ENCODE measurements at places on chromosomes 1 and 21.
A peak's percentile ranks its signal among the peaks of the same experiment; 100 is the strongest.

DNA sequence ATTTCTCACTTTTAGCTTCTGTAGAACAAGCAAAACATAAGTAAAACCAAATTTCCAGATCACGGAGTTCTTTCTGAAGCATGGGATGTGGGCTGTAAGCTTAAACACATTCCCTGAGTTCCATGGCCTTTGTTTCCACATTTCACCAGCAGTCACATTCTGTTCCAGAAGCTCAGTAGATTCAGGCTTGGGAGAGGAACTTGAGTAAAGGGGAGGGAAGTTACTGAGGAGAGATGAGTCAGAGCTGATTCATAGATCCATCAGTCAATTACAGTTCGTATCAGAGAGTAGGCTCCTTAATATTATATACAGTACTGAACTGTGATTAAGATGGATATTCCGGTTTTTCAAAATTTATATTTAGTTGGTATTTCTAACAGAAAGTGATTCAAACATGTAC is 614.3 kb downstream of the NCAM2 start:
- peak; percentile 43 for DNase-seq

- DNase-seq: no peak
These were observed 285.6 kb upstream of the FMN2 start for GRCh38 chr1:239805851-239806772.

DNA sequence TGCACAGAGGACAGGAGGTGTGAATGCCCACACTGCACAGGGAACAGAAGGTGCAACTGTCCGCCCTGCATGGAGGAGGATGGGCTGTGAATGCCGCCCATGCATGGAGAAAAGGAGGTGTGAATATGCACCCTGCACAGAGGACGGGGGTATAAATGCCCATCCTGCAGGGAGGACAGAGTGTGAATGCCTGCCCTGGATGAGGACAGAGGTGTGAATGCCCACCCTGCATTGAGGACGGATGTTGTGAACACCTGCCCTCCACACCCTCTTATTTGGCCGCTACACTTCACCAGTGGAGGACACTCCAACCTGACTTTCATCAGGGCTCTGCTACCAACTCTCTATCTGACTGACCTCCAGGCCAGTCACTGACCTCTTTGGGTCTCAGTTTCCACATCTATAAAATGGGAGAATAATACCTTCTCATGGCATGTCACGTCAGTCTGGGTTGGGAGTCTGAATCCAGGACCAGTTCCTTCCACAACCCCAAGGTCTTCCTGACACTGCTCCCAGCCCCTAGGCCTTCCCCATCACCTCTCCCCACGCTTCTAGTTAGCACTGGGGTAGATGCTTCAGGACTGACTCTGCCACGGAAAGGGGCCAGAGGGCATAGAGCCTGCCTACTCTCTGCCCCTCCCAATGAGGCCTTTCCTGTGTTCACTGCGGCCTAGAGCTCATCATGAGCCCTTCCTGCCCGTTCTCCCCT is 28.4 kb downstream of the ZBTB17 start:
- no peak for DNase-seq

GRCh38 chr1:226201029-226201593 is 14.6 kb upstream of the ACBD3 start:
- no peak for DNase-seq

DNA sequence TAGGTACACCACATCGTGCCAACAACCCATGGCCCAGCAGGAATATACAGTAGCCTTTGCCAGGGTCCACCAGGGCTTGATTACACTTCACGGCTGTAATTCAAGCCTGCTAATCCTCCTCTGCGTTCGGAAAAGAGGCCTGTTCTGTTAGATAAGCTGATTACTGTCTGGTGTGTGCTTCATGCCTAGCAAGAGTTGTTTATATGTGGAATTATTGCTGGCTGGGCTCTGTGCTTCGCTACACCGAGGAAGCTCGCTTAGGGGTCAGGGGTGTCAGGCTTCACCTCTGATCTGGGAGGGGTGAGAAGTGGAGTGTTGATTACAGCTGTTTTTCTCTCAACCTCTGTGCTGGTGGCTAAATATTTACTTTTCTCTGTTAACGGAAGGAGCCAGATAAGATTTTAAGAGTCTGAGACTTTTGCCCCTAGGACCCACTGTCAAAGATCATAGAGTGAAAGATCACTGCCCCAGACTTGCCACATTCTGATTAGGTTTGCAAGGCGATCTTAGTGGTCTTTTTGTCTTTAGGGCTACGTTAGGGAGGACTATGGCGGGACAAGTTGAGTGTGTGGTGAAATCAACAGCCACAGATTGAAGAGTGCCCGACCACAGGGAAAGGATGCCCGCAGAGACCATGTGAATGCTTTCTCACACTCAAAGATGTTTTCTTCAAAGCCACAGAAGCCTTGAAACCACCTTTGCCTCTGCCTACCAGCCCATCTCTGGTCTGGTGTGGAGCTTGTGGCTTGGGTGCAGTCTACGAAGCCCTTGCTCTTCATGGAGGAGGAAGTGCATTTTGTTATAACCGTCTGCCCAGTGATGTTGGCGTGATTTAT is 216.1 kb downstream of the PBX1 start:
- no peak for DNase-seq

- no peak for DNase-seq
These were observed 9.6 kb downstream of the ACTRT2 start for GRCh38 chr1:3030663-3031381.

DNA sequence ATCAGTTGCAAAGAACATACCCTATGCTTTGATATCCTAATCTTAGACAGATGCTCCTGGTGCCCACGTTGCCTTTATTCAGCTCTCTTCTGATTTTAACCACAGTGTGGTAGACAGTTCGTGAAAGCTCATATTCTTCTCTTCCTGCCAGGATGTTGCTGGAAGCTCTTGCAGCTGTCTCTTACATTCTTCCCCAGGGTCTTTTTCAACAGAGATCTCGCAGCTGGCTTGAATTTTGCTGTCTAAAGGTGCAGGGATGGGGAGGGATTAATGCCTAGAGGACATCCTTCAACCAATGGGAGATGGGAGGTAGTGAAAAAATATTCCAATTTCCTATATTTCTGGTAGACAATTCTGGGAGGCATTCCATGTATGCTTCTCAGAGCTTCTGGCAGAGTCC is 150.0 kb upstream of the APP start:
- no peak for DNase-seq

GRCh38 chr1:234533034-234533891 is 54.3 kb upstream of the TARBP1 start:
- peak; percentile 97 for DNase-seq

- no peak for DNase-seq
These were observed 127.8 kb downstream of the MACF1 start for GRCh38 chr1:39332291-39332690.

DNA sequence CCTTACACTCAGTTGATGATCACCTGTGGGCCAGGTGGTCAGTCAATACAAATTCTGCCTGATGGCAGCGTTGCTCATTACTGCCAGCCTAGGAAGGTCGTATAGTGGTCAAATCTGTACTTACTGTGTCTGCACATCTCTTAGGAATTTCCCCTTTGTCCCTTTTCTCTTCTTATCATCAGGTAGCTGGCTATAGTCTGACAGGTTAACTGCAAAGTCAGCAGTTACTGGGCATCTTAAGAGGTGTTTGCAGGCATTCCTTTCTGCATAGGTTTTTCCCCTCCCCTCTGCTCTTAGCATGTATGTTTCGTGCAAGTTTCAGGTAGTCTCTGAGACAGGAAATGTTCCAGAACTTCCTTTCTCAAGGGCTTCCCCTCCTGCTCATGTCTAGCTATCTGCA is 298.7 kb downstream of the LRRIQ3 start:
- no peak for DNase-seq

DNA sequence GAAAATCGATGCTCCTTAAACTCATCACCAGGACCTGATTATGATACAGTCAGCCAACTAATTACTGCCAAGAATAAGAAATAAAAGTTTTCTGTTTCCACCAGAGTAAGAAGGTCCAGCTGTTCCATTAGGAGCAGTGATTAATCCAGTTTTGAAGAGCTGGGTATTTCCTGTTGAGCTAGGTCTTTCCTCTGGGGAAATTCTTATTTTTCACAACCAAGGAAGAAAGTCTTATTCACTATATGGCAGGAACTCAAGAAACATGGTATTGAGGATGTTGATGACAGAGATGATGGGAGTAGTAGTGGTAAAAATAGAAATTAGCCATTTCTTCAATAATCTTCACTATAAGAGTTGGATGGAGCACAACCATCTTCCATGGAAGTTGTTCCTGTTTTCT is 374.6 kb upstream of the RUNX1 start:
- peak; percentile 49 for DNase-seq

DNA sequence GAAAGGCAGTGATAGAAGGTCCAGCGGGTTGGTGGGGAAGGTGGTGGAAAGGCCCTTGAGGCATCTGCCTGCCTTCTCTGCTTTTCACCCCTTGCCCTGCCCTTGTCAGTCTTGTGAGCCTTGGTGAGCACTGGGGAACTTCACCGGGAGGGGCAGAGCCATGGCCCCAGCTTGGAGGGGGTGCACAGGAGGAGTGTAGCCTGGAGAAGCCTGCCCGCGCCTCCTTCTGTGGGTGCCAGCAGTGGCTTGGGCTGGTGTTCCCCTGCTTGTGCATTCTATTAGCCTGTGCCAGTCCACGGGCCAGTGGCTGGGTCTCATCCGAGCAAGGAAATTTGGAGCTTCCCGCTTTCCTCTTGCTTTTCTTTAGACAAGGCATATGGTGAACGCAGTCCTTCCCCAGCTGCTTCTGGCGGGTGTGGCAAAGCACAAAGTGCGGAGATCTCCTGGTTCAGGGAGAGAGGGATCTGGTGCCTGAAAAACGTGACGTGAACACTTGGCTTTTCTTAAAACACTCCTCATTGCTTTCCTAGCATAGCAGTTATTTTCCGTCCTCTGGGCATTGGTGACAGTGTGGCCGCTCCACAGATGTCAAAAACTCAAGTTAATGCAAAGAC is 10.6 kb upstream of the B3GALT5 start:
- DNase-seq: no peak

GRCh38 chr1:225666495-225666894 is 13.6 kb upstream of the ENAH start:
- no peak for DNase-seq

DNA sequence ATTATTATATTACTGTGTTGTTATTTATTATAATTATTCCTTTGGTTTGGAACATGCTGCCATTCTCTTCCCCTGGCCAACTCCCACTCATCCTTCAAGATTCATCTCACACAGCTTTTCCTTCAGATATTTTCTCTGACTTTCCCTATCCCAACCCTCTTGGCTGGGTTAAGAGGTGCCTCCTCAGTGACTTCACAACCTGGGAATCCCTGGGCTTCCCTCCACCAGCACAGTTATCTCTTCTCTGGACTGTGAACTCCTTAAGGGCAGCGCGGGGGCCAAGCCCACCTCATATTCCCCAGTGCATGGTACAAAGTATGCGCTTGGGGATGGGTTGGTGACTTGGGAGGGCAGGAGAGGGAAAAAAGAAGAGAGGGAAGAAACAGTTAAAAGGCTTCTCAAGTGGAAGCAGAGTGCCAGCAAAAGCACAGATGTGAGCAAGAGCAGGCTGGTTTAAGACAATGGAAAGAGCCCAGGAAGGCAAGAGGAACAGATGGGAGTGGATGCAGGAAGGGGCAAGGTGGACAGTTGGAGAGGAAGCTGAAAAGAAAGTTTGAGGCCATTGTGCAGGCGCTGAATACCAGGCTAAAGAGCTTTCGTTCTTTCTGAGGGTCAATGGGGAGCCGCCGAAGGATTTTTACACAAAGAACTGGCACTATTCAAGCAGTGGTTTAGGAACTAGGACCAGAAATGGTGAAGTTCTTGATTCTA is 132.3 kb downstream of the BEND5 start:
- no peak for DNase-seq

DNA sequence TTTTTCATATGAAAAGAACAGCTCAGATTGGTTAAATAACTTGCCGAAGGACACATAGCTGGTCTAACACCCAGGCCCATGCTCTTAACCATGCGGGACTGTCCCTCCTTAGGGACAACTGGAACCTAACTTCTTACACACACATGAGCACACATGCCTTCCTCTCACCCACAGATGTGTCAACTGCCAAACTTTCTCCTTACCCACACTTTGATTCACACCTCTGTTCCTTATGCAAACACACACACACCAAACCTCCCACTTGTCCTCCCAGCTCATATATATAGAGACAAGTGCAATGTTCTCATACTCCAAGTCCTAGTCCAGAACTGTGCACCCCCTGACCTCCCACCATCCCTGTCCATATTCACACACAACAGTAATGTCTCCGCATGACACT is 4.3 kb downstream of the RAB25 start:
- DNase-seq: no peak

DNA sequence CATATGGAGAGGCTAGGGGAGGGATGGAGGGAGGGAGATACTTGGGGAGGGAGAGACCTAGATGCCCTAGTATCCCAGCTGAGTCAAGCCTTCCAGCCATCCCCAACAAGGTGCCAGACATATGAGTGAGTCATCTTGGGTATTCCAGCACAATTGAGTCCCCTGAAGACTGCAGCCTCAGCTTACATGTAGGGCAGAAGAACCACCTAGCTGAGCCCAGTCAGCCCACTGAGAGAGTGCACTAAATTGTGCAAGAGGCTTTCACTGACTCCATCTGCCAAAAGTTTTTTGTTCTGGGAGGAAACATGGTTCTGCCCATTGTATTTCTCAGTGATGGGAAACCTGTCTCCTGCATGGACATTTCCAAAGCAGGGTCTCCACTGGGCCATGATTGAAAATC is 76.4 kb downstream of the FOXD2 start:
- DNase-seq: no peak

DNA sequence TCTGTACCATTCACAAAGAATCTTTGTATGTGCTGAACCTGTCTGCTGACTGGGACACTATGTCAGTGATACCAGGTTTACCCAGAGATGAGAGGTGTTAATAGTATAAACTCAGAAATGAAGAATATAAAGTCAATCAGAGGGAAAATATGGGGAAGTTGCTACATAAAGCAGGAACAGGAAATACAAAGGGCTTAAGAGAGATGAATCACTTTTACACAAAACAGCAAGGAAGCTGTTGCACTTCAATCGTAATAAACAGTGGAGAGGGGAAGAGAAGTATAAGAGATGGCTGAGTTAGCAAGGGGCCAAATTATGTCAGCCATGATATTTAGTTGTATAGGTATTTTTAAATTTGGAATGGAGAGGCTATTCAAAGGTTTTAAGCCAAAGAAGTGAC is 890.2 kb upstream of the NCAM2 start:
- no peak for DNase-seq

DNA sequence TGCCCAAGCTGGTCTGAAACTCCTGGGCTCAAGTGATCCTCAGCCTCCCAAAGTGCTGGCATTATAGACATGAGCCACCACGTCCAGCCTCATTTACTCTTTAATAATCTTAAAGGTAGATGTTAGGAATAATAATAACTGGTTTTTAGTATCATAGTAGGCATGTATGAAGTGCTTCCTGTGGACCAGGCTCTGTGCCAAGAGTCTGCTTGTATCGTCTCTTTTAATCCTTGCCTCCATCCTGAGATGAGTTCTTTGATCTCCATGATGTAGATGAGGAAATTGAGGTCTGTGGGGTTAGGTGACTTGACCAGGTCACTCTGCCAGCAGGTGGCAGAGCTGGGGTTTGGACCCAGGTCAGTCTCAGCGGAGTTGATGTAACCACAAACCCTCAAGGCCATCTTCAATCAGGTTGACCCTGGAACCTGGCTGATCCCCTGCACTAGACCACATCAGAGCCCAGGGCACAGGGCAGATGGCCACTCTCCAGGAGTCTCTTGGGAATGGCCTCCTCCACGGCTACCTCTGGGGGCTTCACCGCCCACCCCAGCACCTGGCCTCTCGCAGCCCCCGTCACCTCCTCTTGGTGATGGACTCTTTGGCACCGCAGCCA is 11.3 kb downstream of the EFHD2 start:
- no peak for DNase-seq

GRCh38 chr1:183159960-183160359 is 26.1 kb upstream of the LAMC2 start:
- no peak for DNase-seq
